CD4-positive, CD25-positive, alpha-beta regulatory T cell (primary cell): ENCODE measurements at places on chromosomes 16 and 17. TPM values are rescaled to one million over a fixed set of nuclear protein-coding genes. Genes with fewer than 3 reads are reported as not detected.

The TEKT5 gene
- not detected for total RNA-seq

The FN3K gene
- total RNA-seq = 2.0 TPM

The KRT17 gene
- not detected for total RNA-seq

- no peak for DNase-seq
These were observed 27.5 kb downstream of the TOM1L2 start for GRCh38 chr17:17944743-17945142.

The CD300H gene
- not detected for total RNA-seq

- DNase-seq = no peak
These were observed 17.1 kb downstream of the ZNF652 start for GRCh38 chr17:49344914-49345313.

GRCh38 chr17:18187226-18187625 lies 3.6 kb downstream of the ALKBH5 start:
- DNase-seq = no peak

The TNFSF13 gene
- 1.6 TPM for total RNA-seq

- DNase-seq = no peak
These were observed 463.8 kb upstream of the HSBP1 start for GRCh38 chr16:83343935-83344366.

The HLF gene
- 2.1 TPM for total RNA-seq

The KRTAP3-3 gene
- total RNA-seq = not detected

The KRT28 gene
- not detected for total RNA-seq

The KRT20 gene
- not detected for total RNA-seq

DNA sequence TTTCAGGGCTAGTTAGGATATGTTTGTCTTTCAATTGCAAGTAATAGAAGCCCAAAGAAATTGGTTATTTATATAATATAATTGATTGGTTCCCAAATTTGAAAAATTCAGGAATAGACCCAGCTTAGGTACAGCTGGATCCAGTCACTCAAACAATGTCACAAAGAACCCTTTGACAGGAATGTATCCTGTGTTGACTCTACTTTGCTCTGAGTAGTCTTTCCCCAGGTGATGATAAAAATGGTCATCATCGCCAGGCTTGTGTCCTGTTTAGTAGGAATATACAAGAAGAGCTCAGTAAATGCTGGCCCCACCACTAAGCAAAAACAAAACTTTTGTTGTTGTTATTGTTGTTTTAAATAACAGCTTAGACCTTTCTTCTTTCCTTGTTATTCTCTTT lies 35.0 kb downstream of the MAPT start:
- no peak for DNase-seq

- DNase-seq = no peak
These were observed 821 bp downstream of the SOCS7 start for GRCh38 chr17:38352245-38353085.

The GPRC5B gene
- 0.42 TPM for total RNA-seq

The G6PC1 gene
- not detected for total RNA-seq

DNA sequence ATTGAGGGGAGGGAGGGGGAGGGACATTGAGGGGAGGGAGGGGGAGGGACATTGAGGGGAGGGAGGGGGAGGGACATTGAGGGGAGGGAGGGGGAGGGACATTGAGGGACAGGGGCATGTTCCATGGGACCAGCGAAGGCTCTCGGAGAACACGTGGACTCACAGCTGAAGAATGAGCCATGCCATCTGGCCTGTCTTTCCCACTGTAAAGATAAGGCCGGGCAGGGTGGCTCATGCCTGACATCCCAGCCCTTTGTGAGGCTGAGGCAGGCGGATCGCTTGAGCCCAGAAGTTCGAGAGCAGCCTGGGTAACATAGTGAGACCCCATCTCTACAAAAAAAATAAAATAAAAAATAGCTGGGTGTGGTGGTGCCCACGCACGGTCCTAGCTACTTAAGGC lies 32.5 kb downstream of the RPH3AL start:
- DNase-seq = no peak

GRCh38 chr17:15124746-15125145 lies 140.4 kb downstream of the PMP22 start:
- DNase-seq = no peak

The TMEM238L gene
- total RNA-seq = not detected

DNA sequence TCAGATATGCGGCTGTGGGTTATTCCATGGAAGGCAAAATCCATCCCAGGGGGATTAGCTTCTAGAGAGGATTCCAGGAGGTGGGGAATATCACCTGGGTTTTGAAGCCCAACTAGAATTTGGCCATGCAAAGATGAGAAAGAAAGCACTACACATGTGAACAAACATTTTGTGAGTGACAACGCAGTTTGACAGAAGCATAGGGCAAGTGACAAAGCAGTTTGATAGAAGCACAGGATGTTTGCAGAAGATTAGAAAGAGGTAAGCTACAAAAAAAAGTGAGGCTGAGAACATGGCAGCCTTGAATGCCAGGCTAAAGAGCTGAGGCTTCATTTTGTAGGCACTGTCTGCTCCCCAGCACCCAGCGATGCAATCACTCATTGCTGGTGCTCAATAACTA lies 12.3 kb upstream of the KRT38 start:
- DNase-seq = no peak

The SPN gene
- total RNA-seq = 149 TPM

- no peak for DNase-seq
These were observed 12.9 kb downstream of the TRIM37 start for GRCh38 chr17:59093702-59094231.
